ENCODE measurements at places on chromosomes 11 and 22. TPM values are rescaled to one million over a fixed set of nuclear protein-coding genes. Genes with fewer than 3 reads are reported as not detected.

Gene ZNF280A
- total RNA-seq, result 0.15 TPM

Gene PHLDA2
- 5.5 TPM for total RNA-seq

Gene CEND1
- total RNA-seq, result 2.8 TPM

Gene LAYN
- 48.9 TPM for total RNA-seq

Gene OR8A1
- not detected for total RNA-seq

Gene ACRV1
- under 0.01 TPM for total RNA-seq

Gene SF3B2
- total RNA-seq, result 165 TPM

Gene NDUFC2
- total RNA-seq, result 133 TPM

Gene CDC42BPG
- total RNA-seq, result 0.15 TPM

Gene DSCAML1
- total RNA-seq, result not detected

Gene MB
- total RNA-seq, result not detected

Gene RASL10A
- total RNA-seq, result not detected

Gene TNNT3
- total RNA-seq, result not detected

Gene PTPRJ
- total RNA-seq, result 5.5 TPM

Gene IL17REL
- total RNA-seq, result under 0.01 TPM

Gene APOBEC3B
- total RNA-seq, result 7.4 TPM

Gene OR5T3
- not detected for total RNA-seq

Gene C11orf65
- 1.8 TPM for total RNA-seq

Gene SGSM1
- total RNA-seq, result not detected

Gene SYNGR1
- total RNA-seq, result 16.2 TPM
